ENCODE measurements at places on chromosomes 13 and 19.

DNA sequence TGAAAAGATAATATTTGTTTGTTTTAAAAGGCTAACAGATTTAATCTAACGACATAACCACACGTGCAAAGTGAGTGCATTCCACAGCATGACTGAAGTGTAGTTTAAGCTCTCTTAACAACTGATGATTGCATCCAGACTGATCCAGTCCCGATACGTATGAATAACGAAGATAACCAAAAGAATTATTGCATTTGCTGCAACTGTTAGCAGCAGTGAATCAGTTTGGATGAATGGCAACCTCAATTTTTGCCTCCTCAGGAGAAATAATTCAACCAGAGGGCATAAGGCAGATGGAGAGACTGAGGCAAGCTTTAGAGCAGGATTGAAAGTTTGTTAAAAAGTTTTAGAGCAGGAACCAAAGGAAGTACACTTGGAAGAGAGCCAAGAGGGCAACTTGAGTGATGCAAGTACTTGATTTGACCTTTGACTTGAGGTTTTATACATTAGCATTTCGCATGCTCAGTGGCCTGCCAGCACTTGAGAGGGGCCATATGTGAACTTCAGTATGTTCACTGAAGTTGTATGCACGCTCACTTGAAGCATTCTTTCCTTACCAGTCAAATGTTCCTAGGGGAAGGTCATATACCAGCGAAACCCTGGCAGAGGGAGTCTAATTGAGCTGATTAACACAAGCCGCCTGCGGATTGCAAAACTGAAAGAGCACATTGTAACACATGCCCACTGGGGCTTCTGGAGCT, 835.0 kb upstream of the PCDH20 start:
- no peak for DNase-seq

- DNase-seq = no peak
These were observed 4.7 kb downstream of the PTH2 start for GRCh38 chr19:49418511-49418910.

GRCh38 chr13:20331419-20331818, 99.3 kb upstream of the GJB6 start:
- no peak for DNase-seq

- no peak for DNase-seq
These were observed 201.8 kb upstream of the MIR17HG start for GRCh38 chr13:91145571-91146205.

GRCh38 chr19:57651654-57651996, 17.1 kb upstream of the ZSCAN4 start:
- DNase-seq = no peak

DNA sequence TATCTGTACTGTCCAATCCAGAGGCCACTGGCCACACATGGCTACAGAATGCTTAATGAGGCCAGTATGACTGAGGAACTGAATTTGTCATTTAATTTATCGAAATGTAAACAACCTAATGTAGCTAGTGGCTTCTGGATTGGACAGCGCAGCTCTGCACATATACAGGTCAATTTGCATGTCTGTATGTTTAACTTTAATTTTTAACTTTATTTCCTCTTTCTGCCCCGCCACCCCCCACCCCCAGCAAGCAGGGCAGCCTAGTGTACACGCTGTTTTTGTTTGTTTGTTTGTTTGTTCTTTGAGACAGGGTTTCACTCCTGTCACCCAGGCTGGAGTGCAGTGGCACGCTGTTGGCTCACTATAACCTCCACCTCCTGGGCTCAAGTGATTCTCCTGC, 15.5 kb downstream of the ZSWIM9 start:
- no peak for DNase-seq

DNA sequence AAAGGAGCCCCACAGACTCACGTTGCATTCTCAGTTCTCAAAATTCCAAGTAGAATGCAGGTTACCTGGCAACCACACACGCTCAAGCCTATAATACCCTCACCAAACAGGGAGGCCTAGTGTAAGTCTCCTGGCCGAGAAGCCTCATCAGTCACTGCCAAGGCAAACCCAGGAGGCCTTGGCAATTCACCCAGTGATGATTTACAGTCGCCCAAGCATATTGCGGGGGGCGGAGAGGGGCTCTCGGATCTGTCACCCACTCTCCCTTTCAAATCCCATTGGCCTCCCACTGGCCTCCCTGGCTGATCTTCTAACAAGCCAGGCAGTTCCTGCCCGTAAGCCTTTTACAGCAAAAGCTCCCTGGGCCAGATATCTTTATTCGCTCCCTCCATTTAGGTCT, 1.1 kb downstream of the AKAP8L start:
- no peak for DNase-seq

GRCh38 chr19:15402411-15403150, 16.2 kb downstream of the AKAP8L start:
- DNase-seq = no peak

DNA sequence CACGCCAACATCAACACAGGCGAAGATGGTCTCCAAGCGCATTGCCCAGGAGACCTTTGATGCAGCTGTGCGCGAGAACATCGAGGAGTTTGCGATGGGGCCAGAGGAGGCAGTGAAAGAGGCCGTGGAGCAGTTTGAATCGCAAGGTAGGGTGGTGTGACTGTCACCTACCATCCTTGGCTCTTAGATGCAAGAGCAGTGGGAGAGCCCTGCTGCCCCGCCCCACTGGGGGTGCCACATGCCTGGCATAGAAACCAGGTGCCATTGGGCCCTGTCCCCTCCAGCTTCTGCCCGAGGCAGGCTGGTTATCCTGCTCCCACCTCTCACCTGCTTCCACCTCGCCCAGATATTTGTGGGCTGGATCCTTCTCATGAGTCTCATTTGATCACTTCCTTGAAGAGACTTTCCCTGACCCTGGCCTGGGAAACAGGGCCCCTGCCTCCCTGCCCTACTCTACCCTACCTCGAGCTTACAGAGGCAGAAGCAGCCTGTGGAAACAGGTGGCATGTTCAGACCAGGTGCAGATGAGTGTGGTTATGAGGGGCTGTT, 9.4 kb downstream of the ARMC6 start:
- no peak for DNase-seq

DNA sequence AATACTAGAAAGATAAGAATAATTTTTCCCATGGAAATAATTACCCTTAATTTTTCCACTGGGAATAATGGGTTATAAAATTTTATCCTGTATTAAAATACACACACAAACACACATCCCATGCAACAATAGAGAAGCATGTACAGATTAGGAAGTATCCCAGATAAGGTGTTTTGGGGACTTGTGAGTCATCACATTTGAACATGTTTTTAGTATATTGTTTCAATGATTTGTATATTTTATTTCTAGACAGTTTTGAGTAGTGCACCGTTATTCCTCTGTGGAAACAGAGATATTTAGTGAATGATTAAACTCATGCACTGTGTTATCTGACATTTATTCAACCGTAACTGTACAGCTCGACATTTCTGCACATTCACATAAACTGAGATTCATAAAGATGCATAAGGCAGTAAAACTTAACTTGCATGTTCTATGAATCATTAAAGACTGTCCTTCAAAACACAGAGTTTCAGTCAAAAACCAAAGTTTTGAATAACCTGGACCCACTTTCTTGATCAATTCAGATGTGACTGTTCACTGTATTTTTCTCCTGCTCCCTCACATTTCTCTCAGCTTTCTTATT, 30.1 kb downstream of the KLF12 start:
- no peak for DNase-seq

GRCh38 chr19:39937787-39938186, 3.4 kb upstream of the FCGBP start:
- DNase-seq = no peak

GRCh38 chr13:42497798-42498197, 76.2 kb upstream of the TNFSF11 start:
- peak; percentile 8 for DNase-seq

DNA sequence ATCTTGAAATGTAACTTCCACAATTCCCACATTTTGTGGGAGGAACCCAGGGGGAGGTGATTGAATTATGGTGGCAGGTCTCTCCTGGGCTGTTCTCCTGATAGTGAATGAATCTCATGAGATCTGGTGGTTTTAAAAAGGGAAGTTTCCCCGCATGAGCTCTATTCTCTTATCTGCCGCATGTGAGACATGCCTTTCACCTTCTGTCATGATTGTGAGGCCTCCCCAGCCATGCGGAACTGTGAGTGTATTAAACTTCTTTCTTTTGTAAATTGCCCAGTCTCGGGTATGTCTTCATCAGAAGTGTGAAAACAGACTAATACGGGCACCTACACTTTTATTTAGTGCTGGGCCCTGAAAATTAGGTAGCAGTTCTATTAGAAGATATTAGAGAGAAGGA, 45.8 kb downstream of the TNFSF13B start:
- no peak for DNase-seq

DNA sequence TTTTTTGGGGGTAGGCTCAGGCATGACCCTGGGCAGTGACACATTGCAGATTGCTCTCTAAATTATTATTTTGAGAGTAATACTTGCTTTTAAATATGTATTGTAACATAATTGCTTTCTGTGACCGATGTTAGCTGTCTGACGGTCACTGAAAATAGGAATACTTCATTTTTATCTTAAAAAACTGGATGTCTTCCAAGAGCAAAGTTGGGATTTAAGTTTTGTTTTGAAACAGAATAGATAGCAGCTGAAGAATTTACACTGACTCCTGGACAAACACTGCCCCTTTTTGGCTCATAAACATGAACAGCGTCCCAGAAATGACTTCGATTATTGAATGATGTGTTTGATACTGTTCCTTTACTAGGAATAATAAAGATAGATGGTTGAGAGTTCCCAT, 535.9 kb downstream of the GPC5 start:
- no peak for DNase-seq

Data from fibroblast of skin of left quadriceps (primary cell).